ENCODE measurements at places on chromosomes 12 and 14.

- no peak for DNase-seq
Measured at GRCh38 chr12:103273645-103274044, 222.1 kb downstream of the C12orf42 start.

- no peak for DNase-seq
Measured at GRCh38 chr12:92908108-92908507, 21.0 kb downstream of the EEA1 start.

GRCh38 chr14:80504781-80505180, 293.5 kb upstream of the DIO2 start:
- no peak for DNase-seq

DNA sequence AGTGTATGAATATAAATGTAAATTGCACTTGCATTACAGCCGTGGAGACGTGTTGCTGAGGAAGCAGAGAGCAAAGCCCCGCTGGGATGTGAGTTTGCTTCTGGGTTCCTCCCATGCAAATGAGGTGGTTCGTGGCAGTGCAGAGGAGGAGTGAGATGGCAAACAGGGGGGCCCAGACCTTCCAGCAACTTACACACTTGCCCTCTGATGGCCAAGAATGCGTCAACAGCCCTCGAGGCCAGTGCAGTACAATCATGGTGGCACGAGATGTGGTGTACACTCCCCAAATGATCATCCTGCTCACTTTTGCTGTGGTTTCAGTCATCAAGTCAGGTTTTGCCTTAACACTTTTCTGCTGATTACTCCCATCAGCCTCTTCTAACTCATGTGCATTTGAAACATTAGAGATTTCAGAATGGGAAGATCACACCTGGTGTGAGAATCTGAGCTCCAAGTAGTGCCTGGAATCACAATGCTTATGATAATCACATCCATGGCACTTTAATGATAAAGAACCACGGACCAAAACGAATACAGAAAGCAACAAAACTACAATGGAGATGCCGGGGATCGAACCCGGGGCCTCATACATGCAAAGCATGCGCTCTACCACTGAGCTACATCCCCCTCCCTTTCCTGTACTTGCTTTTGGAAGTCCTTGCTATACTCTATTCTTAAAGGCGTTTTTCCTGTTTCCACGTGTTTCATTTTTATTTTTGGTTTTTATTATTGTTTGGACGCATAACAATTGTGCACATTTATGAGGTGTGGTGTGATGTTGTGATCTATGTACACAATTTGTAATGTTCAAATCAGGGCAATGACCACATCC, 7.0 kb upstream of the UBC start:
- DNase-seq = peak; percentile 57

DNA sequence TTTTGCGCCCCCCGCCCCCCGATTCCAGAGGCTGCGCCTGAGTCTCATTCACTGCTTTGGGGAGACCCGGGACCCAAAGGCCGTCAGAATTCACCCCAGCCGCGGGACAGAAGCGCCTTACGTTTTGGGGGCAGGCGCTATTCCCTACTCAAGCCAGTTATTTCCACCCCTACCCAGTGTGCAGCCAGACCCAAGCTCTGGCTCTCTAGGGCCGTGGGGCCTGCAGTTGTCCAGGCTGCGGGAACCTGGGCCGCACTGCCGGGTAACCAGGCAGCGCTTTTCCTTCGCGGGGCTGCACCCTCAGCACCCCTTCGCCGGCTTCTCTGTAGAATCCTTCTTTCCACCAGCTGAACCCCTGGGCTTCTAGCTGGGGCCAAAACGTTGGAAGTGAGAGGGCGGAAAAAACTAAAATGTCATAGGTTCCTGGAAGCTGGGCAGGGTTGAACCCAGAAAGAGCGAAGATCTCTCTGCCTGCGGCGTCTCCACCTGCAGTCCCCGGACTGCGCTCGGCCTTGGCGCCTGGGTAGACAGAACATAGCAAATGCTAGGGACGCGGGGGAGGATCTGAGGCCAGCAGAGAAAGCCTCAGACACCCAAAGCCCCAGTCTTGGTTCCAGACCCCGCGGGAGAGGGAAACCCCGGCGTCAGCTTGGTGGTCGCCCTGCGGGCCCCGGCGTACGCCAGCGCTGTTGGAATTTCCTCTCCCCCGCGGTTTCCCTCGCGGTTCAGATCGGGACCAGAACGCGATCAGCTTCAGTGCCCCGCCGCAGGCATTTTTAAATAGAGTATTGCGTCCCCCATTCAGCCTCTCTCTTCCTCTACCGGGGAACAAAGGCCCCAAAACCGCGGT, 18.3 kb downstream of the TBX3 start:
- DNase-seq = no peak

GRCh38 chr12:2616763-2617162, 178.0 kb upstream of the FKBP4 start:
- no peak for DNase-seq
